Stimulated activated CD8-positive, alpha-beta memory T cell treated with anti-CD3 and anti-CD28 coated beads, Interleukin-4, amount 100 ng/mL, for 1 hour (primary cell): ENCODE measurements at places on chromosomes 1 and 21.

DNA sequence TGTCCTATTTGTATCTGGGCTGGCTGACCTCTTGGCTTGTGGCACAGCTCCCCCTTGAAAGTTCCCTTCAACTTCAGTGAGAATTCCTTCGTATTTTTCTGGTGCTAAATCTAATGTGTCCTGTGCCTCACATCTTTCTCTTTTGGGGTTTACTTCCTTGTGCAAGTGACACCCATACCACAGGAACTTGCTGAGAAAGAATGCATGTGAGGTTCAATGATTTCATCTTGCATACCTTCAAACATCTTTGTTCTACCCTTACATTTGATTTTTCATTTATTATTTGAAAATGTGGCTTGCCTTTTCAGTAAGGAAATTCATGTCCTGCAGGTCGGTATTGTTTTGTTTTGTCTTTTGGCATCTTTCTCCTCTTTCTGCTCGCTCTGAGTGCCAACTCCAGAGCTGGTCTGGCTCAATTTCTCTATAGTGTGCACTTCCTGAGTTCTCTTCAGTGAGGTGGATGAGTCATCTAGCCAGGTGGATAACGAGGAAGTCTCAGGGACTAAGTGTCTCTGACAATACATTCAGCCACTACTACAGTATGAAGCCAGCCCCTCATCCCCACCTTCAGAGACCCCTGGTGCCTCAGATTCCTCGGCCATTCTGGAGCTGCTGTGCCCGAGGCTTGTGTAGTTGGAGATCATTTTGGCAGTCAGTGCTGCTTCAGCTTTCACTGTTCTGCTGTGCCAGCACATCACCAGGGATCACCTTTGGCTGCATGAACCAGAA is 59.5 kb downstream of the RIPK4 start:
- no peak for DNase-seq

- DNase-seq: no peak
Measured at GRCh38 chr1:230370109-230370508, 56.0 kb downstream of the PGBD5 start.

GRCh38 chr1:42178249-42178648 is 13.7 kb upstream of the GUCA2A start:
- no peak for DNase-seq

DNA sequence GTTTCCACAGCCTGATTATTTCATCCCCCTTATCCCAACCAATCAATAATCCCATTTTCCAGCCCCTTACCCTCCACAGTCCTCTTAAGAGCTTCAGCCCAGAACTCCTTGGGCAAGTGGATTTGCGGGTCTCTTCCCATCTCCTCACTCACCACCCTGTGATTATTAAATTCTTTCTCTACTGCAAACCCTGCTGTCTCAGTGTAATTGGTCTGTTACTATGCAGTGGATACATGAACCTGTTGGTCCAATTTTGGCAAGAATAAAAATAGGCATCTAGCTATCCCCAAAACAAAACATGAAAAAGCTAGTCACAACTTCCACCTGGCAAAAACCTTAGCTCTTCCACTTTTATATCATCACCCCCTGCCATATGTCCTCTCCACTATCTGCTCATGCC is 36.2 kb upstream of the TNFSF4 start:
- no peak for DNase-seq

- no peak for DNase-seq
Measured at GRCh38 chr1:15849775-15850324, 2.3 kb downstream of the SPEN start.

DNA sequence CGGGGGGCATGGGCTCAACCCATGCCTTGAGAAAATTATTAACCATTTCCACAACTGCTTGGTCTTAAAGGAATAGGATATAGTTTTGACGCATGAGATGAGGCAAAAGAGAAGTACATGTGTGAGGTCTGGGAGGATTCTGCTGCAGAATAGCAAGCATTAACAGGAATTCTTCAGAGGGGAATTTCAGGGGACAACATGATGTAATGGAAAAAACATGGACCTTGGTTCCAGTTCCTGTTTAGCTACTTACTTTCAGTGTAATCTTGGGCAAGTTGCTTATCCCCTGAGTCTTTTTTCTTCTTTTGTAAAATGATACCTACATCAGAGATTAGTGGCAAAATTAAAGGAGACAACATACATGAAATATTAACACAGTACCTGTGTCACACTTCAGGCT is 85.6 kb downstream of the PRRX1 start:
- no peak for DNase-seq

DNA sequence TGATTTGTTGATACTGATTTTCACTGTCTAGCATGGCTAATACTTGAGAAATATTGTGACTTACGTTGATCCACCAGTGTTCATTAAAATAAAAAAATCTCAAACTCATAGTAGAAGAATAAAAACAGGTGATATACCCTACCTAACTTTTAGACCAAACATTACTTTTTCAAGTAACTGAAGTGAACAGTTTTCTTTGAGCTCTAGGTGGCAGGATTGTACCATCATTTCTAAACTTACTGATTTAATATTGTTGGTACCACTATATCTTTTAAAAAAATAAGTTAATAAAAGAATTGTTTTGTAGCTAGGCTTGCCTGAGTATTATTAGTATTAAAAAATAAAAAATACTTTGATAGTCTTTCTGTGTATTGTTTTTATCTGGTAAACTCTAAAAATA is 21.5 kb downstream of the CDC73 start:
- DNase-seq: no peak

GRCh38 chr1:161978011-161978790 is 45.5 kb downstream of the OLFML2B start:
- DNase-seq: no peak

DNA sequence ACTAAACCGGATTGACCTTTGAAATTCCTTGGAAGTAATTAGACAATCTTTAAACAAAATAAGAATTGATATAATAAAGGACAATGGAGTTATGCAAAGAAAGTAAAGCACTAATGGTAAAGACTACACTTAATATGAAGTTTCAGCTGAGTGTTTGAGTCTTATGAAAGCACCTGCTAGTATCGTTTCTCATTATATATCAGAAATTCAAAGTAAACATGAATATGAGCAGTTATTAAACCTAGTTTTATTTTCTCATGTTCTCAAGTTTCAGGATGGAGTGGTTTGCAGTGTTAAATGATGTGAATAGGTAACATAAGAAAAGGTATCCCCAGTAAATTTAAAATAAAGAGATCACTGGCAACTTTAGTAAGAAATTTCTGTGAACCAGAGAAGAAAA is 188.6 kb downstream of the ZP4 start:
- DNase-seq: no peak

DNA sequence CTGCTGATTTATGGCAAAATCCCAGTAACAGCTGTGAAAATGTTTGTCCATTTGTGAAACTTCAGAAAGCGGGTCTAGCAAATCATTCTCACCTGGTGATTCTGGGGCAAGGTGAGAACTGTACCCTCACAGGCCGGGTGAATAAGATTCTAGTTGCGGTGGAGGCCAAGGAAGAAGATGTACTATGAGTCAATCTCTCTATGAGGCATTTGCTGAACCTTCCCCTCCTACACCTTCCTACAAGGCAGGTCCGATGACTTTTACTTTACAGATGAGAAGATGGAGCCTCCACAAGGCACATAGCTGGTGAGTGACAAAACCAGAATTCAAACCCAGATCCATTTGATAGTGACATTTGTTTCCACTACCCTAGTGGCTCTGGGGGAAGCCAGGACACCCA is 72.7 kb downstream of the BACH1 start:
- DNase-seq: no peak

DNA sequence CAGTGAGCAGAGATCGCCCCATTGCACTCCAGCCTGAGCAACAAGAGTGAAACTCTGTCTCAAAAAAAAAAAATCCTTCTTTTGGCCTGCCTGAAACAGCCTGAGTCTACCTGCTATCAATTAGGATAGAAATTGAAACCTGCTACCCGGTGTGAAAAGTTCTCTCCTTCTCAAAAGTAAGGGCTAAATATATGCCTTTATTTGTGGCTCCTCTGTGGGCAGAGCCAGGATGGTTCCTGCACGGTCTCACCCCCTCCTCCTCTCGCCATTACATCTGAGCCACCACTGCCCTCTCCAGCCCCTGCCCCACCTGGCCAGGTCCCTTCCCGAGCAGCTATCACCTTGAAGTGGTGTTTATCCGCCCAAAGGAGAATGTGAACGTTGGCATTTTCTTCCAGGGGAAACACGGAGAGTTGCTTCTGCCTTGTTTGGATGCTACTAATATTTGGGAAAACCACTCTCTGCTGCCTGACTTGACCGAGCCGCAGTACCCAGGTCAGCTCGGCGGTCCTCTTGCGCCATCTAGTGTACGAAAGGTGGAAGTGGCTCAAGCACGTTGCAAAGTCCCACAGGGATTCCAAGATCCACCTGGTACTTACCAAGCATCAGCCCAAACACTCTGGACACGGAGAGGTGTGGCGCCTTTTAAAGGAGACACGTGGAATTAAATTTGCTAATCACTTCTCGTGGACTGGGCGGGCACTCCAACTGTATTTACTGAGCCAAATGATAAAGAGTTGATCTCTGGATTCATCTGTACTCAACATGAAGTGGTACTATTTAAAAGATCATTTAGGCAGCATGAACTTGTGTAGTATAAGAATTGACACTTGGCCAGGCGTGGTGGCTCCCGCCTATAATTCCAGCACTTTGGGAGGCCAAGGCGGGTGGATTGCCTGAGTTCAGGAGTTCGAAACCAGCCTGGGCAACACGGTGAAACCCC is 31.9 kb downstream of the SETD4 start:
- DNase-seq: peak; percentile 37

DNA sequence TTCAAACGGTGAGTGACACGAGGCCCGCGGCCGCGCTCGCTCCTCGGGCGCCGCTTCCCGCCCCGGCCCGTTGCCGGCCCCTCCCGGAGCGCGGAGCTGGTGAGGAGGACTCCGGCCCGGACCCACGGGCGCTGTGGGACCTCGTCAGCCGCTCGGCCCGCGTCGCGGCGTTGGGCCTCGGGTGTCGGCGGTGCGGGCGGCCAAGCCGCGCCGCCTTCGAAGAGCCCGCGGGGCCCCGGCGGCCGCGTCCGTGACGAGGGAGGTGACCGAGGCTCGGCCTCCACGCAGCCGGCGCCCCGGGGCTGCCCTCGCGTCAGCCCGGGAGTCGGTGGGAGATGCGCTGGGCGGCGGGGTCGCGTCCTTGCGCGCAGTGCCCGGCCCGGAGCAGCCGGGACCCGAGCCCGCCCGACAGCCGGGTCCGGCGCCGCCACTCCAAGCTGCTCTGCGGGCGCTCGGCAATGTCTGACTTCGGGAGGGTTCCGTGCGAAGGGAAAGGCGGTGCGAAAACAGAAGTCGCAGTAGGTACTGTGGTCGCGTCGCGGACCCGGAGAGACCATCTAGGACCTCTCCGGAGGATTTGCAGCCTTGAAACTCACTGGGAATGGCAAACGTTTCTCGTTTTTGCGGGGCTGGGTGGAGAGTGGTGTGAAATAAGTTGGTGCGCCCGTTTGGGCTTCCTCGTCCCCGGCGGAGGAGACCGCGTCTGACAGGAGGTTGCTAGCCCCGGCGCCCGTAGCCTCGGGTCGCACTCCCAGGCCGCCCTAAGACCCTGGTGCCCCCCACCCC is 829 bp downstream of the SPEN start:
- DNase-seq: no peak

- DNase-seq: no peak
Measured at GRCh38 chr1:93705892-93706500, 24.4 kb upstream of the BCAR3 start.

DNA sequence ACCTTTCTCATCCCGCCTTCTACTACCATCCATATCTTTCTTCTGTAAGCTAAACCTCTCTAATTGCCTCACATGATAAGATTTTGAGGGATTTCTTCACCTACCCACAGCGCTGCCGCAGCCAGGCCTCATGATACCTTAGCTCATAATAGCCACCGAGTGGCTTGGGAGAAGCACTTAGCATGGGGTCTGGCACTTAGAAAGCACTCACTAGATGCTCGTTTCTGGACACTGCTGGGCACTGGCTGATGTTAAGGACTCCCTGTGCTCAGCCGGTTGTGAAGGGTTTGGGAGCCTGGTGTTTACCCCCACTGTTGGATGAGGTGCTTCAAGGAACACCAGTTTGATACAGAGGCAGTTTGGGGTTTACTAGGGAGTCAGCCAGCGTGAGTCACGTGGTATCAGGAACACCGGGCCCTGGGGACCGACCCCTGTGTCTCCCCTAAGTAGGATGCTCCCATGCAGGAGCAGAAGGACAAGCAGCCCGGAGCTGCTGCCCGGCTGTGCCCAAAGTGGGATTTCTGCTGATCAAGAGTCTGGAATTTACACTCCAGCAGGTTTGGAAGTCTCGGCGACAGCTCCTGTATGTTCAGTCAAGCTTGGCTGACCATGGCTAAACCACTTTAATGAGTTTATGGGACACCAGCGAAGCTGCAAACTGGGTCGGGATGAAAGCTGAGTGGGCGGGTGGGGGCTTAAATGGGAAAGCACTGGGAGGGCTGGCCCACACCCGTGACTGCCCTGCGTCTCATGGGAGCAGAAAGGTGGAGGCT is 63.3 kb downstream of the GALNT2 start:
- no peak for DNase-seq

- no peak for DNase-seq
Measured at GRCh38 chr21:16509476-16509875, 779.7 kb downstream of the USP25 start.

DNA sequence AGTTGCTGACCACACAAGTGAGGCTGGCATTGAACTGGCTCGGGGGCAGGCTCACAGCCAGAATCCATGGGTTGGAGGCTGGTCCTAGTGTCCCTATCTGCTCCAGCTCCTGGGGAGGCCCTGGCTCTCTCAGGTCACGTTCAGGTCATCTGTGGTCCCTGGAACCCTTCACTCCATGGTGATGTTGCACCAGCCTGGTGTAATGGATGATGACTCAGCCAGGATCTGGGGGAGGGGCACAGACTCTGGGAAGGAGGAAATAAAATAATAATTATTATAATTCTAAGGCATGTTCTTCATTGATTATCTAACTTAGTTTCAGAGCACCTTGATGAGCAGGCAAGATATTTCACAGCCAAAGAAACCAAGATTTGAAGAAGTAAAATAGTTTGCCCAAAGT is 26.6 kb upstream of the FCRL4 start:
- DNase-seq: no peak

DNA sequence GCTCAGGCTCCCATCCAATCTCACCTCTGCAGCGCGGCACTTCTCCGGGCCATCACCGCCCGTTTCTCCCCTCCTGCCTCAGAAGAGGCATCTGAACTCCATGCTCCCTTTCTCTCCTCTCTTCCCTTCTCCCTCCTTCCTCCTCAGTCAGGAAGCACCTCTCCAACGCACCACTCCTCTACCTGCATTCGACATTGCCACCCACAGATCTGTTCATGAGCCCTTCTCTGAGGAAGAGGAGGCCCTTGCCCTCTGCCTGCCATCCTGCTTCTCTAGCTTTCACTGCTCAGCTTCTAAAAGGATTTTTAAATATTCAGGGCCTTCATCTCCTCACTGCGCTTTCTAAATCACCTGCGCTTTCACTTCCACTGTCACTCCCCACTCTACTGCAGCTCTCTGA is 120.0 kb downstream of the KIAA0319L start:
- DNase-seq: no peak

- DNase-seq: peak; percentile 48
Measured at GRCh38 chr21:41419921-41420862, 5.8 kb upstream of the MX1 start.

GRCh38 chr1:157096881-157097280 is 2.7 kb downstream of the ETV3L start:
- DNase-seq: no peak
